ENCODE measurements at places on chromosomes 2 and 18.

GRCh38 chr2:231387904-231388724, 7.4 kb upstream of the B3GNT7 start:
- no peak for DNase-seq

DNA sequence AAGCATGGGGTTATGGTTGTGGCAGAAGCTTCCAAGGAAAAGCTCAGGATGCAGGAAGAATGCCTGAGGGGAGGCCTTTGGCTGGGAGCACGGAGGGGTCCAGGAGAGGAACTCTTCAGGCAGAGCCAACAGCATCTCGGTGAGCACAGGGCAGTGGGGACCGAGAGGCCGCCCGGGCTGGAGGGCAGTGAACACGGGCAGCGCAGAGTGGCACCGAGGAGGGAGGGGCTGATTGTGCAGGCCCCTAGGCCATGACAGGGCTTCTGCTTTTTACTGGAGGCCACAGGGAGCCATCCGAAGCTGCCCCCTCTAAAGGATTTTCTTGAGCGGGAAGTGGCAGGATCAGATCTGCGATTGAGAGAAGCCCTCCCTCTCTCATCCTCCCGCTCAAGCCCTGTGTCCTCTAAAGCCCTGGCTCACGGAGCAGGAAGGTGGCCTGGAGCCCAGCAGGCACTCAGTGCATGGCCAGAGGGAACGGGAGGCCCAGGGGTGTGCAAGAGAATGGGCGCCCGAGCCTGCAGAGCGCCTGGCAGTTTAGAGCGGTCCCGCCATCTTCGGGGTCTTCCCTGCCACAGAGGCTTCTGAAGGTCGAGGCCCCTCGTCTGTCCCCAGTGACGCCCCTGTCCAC, 110.0 kb upstream of the STON1 start:
- no peak for DNase-seq

GRCh38 chr2:83104202-83104601, 1354.9 kb downstream of the SUCLG1 start:
- DNase-seq, result no peak

- no peak for DNase-seq
These were observed 71.2 kb downstream of the SPATS2L start for GRCh38 chr2:200377355-200378336.

GRCh38 chr2:232533944-232534710, 5.4 kb upstream of the CHRNG start:
- DNase-seq, result no peak

DNA sequence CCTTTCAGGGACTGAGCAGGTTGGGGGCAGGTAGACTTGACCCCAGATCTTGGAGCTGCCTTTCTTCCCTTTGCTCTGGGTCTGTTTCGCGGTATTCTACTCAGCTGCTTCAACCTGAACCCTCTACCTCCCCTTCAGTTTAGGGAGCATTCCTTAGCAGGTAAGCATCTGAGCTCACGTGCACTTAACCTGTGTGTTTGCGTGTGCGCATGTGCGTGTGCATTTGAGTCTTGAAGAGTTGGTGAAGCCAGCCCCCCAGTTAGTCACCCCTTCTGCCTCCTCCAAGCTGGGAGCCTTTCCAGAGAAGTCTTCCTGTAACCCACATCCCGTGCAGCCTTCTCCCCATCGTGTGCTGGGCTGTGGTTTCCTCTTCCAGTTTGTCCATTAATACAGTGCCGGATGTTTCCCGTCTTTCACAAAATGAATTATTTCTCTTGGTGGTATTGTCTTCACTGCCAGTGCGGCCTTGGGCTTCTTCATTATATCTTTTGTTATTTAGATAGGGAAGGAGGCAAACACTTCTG, 33.2 kb downstream of the B3GNT2 start:
- DNase-seq, result no peak

- DNase-seq, result no peak
These were observed 245.9 kb downstream of the METTL4 start for GRCh38 chr18:2325308-2325849.

DNA sequence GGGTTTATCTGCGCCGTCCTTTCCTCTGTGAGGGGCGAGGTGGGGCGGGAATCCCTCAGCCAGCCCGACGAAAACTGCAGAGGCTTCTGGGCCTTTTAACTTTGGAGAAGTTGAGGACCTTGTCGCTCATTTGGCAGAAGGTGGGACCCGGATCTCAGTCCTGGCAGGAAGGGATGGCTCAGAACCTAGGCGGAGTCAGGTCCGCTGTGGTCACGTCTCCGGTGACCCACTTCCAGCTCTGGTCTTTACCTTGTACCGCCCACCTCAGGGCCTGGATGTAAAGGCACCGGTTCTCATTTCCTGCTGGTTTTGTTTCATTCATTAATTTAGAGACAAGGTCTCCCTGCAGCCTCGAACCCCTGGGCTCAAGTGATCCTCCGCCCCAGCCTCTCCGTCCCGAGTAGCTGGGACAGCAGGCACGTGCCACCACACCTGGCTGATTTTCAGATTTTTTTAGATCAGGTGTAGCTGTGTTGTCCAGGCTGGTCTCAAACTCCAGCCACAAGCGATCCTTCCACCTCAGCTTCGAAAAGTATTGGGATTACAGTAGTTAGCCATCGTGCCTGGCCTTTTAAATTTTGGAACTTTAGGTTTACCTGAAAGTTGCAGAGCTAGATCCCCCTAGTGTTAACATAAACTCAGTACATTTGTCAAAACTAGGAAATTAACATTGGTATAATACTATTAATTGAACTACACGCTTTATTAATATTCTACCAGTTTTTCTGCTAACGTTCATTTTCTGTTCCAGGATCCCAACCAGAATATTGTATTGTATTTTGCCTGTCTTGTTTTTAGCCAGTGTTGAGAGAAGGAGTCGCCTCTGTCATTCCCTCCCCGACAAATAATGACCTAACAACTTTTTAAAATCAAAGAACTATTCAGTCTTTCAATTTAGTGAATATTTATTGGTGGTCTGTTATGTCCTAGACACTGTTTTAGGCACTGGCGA, 852 bp downstream of the POLI start:
- peak; percentile 19 for DNase-seq

DNA sequence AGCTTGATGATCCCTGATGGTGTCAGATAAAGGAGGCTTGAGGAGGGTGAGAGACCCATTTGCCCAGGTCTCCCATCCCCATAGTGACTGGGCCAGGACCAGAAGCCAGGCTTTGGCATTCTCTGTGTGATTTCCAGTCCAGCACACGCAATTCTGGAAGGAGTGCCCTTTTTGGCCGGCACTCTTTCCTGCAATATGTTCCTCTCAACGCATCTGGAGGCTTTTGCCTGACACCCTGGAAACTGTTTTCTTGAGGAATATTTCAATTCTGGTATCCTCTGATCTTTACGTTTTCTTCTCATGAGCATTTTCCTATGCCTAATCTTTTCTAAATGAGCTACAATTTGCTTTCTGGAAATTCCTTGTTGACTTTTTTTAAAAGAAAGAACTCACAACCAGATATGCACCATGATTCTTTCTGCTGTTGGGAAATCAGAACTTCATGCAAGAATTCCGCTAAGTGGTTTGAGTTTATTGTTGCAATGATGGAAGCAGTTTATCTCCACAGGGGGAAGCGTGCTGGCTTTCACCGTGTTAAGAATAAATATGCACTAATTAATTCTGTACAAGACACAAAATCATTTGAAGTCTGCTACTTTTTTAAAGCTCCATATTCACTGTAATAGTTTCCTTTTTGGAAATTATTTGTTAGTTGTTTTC, 143.7 kb downstream of the NAPG start:
- DNase-seq, result no peak

GRCh38 chr2:227939271-227940027, 68.0 kb downstream of the DAW1 start:
- DNase-seq, result no peak

- DNase-seq, result no peak
These were observed 149.9 kb downstream of the PLCL1 start for GRCh38 chr2:197954328-197954727.

GRCh38 chr2:105055613-105056012, 17.7 kb downstream of the MRPS9 start:
- DNase-seq, result no peak

- DNase-seq, result no peak
These were observed 60.0 kb downstream of the TMEM131 start for GRCh38 chr2:97935719-97936161.

- DNase-seq, result no peak
These were observed 263.1 kb downstream of the TNS1 start for GRCh38 chr2:217739741-217740140.

DNA sequence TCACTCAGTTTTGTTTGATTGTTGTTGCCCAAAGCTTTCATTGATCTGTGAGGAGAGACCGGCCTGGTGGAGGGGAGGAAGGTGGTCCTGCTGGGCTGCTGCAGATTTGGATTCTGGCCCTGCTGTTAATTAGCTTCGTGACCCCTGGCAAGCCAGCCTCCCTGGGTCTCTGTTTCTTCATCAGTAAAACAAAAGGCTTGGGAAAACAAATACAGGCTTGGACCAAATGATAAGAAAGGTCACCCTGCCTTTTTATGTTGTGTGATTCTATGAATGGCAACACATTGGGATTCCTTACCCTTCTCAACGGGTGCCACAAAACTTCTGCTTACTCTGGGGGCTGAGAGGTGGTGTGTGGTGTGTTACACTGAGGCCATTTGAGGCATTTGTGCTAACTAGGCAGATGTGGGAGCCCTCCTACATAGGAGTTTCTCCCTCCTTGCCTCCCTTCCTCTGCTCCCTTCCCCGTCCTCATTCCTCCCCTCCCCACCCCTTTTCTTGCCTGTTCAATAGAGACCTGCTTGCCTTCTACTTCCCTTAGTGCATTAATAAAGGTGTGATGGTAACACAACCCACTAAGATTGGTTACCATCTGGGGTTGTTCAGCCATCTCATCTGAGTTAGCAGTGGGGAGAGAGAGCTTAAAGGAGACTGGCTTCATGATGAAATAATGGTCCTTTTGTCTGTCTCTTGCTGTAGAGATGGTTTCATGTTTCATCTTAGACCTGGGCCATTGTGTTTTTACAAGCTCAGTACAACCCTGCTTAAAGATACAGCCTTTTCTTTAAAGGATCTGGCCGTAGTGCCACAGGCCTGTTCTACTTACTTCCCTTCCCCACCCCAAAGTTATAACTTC, 96.2 kb downstream of the TANC1 start:
- no peak for DNase-seq

- DNase-seq, result no peak
These were observed 187.7 kb downstream of the FAM210A start for GRCh38 chr18:13538630-13539029.

- no peak for DNase-seq
These were observed 83.1 kb upstream of the LRRTM4 start for GRCh38 chr2:77604953-77605929.

DNA sequence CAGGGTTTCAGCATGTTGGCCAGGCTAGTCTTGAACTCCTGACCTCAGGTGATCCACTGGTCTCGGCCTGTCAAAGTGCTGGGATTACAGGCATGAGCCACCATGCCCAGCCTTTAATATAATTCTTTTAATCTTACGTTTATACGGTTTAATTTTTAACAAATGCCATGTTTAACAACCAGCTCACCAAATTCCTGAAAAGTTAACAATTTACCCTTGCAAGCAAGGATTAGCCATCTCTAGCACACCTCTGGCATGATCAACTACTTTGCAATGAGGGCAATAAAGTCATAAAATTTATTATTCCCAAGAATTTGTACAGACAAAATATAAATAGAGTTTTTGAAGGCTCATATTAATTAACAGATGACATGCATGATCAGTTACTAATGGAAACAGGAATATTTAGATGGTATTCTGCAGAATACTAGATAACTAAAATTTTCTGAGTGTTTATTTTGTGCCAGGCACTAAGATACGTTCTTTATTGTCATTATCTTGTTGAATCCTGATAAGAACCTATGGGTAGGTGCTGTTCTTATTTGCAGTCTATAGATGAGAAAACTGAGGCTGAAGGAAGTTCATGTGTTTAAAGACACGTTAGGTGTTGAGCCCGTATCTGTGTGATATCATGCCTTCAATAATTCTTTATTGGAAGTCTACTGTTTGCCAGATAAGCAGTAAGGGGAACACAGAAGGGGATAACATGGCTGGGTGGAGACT, 190.1 kb downstream of the CDCA7 start:
- DNase-seq, result no peak

GRCh38 chr2:102027036-102027980, 35.5 kb downstream of the IL1R2 start:
- DNase-seq, result no peak

DNA sequence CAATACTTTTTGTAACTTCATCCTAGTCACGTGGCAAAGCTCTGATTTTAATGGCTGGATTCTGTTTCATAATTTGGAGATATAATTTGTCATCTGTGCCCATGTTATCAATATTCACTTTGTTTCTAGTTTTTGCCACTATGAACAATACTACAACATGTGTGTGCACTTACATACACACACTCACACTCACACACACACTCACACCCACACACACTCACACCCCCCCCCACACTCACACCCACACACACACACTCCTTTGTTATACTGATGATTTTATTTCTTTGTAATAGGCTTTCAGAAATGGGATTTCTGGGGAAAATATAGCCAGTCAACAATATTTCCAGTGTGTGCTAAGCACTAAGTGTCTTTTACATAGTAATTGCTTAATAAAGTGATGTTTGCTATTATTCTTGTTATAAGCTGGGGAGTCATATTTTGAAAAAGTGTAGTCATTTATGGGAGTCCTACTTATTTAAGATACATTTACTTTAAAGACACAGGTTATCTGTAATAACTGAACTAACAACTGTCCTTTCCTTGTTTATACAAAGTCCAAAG, 22.8 kb upstream of the ROCK2 start:
- DNase-seq, result no peak

DNA sequence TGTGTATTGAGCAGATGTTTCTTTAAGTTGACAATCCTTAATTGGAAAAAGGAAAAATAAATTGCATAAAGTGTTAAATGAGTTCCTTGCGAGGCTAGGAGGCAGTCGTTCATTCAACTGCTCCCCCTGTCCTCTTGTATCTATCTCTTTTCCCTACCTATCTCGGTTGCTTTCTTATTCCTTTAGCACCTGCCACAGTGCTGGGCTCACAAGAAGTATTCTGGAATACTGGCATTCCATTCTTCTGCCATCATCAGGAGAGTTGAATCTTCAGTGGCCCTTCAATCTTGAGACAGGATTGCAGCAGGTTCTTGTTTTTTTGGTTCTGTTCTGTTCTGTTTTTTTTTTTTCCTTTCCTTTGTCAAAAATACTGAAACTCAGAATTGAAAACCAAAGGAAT, 143.1 kb upstream of the AQP4 start:
- DNase-seq, result no peak

DNA sequence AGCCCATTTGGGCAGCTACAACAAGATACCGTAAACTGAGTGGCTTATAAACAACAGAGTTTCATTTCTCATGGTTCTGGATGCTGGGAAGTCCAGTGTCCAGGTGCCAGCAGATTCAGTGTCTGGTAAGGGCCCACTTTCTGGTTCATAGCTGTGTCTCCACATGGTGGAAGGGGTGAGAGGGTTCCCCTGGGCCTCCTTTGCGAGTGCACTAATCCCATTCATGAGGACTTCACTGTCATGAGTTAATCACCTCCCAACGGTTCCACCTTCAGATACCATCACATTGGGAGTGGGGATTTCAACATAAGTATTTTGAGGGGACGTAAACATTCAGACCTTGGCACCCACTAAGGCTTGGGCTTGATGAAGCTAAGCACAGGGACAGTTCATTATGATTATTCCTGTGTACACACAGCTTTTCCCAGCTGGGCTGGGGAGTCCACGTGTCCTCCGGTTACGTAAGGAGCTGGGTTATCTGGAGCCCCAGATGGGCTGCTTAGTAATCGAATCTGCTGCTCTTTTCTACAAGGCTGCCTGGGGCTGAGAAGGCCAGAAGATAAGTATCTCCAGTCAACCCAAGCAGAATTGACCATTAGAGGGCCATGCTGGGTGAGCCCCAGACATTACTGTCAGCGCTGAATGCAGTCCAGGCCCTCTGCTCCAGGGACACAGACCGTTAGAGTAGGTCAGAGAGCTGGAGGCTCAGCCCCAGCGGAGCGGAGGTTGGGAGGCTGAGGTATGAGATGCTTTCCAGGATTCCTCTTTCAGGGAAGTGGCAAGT, 42.7 kb downstream of the EPAS1 start:
- no peak for DNase-seq
